ENCODE measurements at places on chromosomes 7 and 10.

- DNase-seq: no peak
Measured at GRCh38 chr7:80781561-80781979, 137.3 kb downstream of the SEMA3C start.

DNA sequence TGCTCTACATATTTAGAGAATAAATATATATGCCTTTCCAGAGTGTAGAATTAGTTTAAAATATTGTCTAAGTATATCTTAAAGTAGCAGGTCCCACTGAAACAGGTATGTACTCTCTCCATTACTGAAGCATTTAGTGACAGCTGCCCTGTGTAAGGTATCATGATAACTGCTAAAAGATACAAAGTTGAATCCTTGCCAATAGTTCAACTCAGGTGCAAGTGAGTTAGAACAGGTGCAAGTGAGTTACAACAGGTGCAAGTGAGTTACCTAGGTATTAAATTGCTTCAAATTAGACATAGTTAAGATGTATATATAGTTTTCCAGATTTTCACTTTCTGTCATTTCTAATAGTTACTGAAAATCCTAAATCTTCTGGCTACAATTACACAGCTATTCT lies 119.1 kb downstream of the CNOT4 start:
- no peak for DNase-seq

DNA sequence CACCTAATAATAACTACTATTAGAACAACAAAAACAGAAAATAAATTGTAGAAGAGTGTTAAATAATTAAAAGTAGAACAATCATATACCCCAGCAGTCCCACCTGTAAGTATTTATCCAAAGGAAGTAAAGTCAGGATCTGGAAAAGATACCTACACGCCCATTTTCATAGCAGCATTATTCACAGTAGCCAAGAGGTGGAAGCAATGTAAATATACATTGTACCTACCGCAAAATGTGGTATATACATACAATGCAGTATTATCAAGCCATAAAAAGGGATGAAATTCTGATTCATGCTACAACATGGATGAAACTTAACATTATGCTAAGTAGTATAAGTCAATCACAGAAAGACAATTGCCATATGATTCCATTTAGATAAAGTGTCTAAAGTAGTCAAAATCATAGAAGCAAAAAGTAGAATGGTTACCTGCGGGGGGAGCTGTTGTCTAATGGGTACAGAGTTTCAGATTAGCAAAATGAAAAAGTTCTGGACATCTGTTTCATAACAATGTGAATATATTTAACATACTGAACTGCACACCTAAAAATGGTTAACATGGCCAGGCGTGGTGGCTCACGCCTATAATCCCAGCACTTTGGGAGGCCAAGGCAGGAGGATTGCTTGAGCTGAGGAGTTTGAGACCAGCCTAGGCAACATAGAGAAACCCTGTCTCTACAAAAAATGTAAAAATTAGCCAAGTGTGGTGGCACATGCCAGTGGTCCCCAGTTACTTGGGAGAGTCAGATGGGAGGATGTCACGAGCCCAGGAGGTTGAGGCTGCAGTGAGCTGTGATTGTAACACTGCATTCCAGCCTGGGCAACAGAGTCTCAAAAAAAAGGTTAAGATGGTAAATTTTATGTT lies 6.0 kb upstream of the TMED4 start:
- DNase-seq: no peak

GRCh38 chr10:103853428-103854264 lies 1.7 kb downstream of the SH3PXD2A start:
- no peak for DNase-seq

- DNase-seq: no peak
Measured at GRCh38 chr10:80506189-80506575, 31.5 kb upstream of the SH2D4B start.

DNA sequence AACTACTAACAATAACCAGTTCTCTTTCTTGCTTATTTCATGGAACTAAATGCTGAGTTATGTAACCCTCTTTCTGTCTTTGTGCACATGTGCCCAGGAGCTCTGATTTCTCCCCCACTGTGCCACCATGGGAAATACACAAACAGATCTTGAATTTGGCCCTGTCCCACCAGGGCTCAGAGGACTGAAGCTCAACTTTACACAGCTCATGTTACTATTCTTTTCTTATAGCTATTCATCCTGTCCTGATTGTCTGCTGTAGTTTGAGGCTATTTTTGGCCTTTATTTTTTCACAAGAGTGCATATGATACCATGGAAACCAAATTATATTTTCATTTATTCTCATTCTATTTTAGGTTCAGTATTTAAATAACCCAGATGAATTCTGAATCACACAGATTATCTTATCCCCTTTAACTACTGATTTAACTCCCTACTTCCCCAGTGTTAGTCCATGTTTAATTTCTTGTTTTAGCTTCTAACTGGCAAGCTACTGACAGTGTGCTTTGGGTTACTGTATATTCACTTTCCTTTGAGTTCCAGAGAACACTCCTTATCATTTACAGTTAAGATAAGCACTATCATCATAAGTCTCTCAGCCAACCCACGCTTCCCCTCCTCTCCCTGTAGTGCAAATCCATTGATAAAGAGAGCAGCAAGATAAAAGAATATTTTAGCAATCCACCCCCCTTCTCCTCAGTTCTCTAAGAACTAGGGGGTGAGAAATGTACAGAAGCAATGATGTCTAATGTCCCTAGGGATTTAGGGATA lies 71.8 kb upstream of the GSDME start:
- DNase-seq: no peak

Measured in NCI-H187 treated with DMSO at 0.1 percent for 48 hours (cell line).